ENCODE measurements at places on chromosomes 7 and 10.

DNA sequence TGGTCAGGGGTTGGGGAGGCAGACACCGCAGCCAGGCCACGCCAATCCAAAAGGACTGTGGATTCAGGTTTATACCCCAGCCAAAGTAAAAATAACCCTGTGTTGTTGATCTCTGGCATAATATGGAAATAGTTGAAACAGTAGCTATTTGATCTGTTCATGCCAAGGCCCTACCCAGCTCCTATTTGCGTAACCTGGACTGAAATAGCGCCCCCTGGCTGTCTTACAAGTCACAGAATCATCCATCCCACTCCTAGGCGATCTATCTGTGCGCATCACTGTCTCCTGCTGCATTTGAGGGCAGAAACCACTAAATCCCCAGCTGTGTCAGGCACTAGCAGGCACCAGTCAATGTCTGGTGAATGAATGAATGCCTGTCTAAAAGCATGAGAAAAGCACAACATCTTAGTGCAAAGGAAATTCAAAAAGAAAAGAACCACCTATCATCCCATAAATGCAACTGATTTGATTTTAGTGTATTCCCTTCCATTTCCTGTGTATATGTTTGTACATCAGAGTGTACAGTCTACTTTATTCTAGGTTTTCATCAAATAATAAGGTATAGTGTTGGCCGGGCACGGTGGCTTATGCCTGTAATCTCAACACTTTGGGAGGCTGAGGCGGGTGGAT lies 160.0 kb downstream of the SLIT1 start:
- DNase-seq, result peak; percentile 17

GRCh38 chr10:110919971-110920881 lies 822 bp downstream of the SHOC2 start:
- DNase-seq, result no peak

DNA sequence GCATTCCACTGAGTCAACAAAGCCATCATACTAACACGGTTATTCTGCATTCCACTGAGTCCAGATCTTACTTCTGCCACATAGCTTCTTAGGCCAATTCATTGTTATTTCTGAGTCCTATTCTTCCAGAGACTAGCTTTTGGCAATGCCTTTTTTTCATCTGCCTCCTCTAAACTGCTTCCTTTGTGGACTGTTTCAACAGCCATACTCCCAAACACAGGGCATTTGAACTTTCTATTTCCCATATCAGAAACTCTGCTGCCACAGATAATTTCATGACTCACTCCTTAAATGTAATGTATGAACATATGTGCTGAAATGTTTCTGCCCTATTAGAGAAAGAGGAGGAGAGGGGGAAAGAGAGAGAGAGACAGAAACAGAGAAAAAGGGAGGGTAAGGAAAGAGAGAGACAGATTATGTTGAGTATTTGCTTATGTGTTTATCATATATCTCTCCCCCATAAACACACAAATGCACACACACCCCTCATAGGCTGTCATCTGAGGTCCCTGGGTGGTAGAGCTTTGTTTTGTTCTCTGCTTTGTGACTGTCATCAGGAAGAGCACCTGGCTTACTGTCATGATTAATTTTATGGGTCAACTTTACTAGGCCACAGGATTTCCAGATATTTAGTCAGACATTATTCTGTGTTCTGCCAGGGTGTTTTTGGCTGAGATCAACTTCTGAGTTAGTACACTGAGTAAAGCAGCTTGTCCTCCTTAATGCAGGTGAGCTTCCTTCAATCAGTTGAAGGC lies 308.0 kb upstream of the KCND2 start:
- no peak for DNase-seq

DNA sequence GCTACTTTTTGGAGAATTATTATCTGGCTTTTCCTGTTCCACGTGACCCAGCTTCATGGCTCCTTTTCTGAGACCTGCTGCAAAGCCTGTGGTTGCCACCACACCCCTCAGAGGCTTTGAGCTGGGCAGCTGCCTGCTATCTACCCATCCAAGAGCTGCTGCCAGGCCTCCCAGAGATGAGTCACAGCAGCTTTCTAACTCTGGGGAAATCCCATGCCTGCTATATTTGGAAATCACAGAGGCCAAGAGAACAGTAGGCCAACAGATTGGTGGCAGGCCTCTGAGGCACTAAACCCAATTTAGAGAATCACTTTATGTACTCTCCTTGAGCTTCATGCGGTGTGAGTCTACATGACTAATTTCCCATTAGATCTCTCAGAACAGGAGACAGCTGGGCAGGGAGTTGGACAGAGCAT lies 35.2 kb downstream of the SGCE start:
- DNase-seq, result peak; percentile 87

GRCh38 chr10:43061760-43062159 lies 15.1 kb upstream of the RET start:
- DNase-seq, result no peak

GRCh38 chr7:137209151-137209817 lies 134.2 kb downstream of the PTN start:
- DNase-seq, result no peak

DNA sequence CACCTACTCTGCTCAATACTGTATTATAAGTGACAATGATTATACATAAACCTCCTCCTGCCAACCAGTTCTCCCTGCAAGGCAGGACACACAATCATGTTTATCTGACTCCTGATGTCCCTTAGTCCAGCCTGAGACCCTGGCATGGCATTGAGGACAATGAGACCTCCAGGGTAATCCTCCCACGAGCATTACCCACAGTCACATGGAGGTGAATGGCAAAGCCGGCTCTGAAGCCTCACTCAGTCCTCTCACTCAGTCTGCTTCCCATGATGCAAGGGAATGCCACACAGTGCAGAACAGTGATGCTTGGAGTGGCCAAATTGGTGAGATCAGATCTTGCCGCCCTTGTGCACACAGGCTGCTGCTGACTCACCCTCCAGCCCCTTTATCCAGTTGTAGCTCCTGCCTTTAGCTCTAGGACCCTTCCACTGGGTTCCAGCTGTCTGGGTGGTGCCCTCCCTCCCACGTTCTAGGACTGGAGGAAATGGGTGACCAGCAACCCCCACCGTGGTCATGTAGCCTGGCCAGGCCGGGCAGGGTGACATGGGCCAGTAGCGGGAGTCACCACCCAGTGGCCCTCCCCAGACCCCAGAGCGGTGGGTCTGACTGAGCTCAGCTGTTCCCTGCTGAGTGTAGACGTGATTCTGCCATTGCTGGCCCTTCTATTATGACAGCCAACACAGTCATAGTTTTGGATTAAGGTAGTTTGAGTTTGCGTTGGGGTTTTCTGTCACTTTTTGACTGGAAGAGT lies 5.5 kb upstream of the ADCY1 start:
- no peak for DNase-seq

GRCh38 chr10:75058161-75058560 lies 53.3 kb upstream of the SAMD8 start:
- DNase-seq, result peak; percentile 81

DNA sequence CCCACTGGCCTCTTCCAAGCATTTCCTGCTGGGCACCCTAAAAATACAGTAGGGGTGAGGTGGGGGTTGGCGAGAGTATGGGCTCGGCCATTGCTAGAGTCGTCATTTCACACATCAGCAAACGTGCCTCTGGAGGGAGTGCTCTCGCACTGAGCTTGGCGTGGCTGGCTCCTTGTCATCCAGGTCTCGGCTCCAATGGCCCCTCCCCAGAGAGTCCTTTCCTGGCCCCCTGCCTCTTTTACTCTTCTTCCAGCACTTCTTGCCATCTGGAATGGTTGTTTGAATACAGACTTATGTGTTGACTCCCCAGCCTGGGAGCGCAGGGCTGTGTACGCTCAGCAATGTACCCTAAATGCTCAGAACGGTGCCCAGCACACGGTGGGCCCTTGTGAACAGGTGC lies 18.8 kb downstream of the UNC5B start:
- no peak for DNase-seq

- no peak for DNase-seq
Measured at GRCh38 chr10:95815701-95816240, 59.8 kb downstream of the ENTPD1 start.

- DNase-seq, result no peak
Measured at GRCh38 chr10:99930731-99931550, 78.8 kb downstream of the DNMBP start.

DNA sequence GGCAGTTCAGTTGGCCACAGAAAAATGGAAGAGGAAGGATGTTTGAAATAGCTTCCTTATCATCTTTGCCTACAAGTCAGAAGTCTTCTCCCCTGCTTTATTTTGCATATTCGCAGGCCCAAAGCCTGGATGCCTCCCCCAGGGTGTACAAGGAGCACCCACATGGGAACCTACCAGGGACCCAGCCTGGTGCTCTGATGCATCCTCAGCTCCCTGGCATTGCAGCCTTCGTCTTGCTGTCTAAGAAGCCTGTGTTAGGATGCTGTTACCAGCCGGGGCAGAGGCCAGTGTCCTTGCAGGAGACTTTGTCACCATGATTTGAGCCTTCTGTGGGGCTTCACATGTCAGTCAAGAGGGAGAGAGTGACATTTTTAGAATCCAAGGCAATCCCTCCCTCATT lies 27.0 kb upstream of the GPR26 start:
- DNase-seq, result no peak

- peak; percentile 99 for DNase-seq
Measured at GRCh38 chr7:137882261-137882668, 35.5 kb upstream of the DGKI start.

GRCh38 chr10:91311601-91312381 lies 91.3 kb downstream of the PCGF5 start:
- DNase-seq, result no peak

- DNase-seq, result peak; percentile 74
Measured at GRCh38 chr10:102455893-102456471, 4.6 kb upstream of the C10orf95 start.

DNA sequence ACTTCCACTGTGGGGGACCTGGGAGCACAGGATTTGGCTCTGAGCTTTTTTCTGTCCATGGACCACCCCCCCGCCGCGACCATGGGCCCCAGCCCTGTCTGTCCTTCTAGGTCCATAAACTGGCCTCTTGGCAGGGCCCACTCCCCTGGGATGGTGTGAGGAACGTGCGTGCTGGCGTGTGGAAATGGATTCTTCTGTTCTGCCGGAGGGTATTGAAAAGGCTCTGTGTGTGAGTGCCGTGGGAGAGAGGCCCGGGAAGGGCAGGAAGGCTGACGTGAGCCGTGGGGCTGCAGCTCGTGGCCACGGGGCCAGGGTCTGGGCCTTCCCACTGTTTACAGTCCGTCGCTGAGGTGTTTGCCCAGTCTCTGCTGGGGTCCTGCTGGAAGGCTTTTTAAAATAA lies 123.7 kb downstream of the GRK5 start:
- DNase-seq, result no peak

DNA sequence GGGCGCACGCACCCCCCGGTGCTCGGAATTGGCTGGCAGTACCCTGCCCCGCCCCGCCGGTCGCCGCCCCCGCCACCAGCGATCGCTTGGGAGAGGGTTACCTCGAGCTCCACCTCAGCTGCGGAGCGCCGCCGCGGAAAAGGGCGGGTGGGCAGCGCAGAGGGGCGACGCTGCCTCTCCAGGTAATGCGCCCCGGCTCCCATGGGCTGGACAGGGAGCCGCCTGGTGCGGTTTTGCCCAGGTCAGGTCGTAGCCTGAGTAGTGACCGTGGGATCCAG lies 1.3 kb downstream of the PFKFB3 start:
- no peak for DNase-seq
